ENCODE measurements at places on chromosomes 12 and 14.

DNA sequence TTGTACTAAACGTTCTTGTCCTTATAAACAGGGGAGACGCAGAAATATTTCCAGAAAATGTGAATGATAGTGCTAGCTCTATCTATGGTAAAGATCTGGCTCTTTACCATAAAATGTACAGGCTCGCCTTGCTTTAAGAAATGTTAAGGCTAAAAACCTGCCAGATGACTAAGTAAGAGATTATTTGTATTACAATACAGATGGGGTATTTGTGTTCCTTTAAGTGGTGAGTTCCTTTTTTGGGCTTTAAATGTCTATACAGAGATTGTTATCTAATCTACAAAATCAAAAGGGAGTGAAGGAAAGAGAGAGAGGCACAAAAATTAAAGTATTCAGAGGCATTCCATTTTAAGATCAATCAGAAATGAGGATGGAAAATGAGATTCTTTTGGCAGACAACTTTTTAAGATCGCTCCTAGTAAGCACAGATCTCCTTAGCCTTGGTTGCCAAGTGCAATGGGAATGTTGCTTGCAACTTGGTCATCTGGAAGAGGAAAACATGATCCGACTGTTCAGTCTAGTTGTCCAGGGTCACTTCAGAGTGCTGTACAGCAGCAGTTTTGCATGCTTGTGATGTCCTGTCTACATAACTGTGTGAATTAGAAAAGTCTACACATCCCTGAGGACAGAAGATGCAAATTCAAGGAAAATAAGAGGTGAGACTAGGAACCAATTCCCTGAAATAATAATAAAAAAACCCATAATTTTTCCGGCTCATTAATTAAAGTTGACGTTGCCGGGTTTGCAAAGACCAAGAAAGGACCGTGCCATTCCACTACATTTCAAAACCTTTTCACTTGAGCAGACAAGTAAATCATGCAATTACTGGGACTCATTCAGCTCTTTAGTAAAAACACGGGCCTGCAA is 380.8 kb downstream of the EGLN3 start:
- DNase-seq: no peak

DNA sequence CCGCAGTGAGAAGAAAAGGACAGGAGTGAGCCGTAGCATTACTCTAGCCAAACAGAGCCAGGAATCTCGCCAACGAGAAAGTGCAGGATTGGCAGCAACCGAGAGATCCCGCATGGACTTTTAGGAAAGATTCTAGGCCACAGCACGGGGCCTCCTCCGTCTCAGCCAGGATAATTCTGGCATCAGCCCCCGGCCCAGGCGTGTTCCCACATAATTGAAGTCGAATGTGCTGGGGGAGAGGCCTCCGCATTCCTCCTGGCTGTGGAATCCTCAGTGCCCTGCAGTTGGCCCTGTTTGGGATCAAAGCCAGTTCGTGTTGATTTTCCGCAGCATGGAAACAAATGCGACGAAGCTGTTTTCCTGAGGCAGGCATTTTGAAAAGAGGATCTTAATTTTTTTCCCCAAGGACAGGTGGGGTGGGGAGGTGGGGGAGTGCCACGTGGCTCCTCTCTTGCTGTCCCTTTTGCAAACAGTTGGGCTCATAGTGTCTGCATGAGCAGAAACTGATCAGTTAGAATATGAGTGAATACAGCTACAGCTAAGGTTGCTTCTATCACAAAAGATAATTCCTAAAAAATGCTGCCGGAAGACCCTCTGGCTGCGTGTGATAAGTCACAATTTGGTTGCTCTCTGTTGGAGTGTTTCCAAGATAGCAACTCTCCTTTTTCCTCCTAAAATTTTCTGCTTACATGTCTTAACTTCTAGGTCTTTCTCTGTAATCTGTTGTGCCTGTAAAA is 37.3 kb upstream of the ATXN2 start:
- DNase-seq: no peak

- DNase-seq: no peak
These were observed 865 bp downstream of the FRS2 start for GRCh38 chr12:69471076-69471430.

GRCh38 chr14:24247422-24247821 is 5.0 kb upstream of the TINF2 start:
- DNase-seq: no peak

GRCh38 chr14:29166507-29166906 is 399.9 kb downstream of the FOXG1 start:
- DNase-seq: peak; percentile 10

- DNase-seq: peak; percentile 77
These were observed 146.5 kb downstream of the ETV6 start for GRCh38 chr12:11795913-11796459.

DNA sequence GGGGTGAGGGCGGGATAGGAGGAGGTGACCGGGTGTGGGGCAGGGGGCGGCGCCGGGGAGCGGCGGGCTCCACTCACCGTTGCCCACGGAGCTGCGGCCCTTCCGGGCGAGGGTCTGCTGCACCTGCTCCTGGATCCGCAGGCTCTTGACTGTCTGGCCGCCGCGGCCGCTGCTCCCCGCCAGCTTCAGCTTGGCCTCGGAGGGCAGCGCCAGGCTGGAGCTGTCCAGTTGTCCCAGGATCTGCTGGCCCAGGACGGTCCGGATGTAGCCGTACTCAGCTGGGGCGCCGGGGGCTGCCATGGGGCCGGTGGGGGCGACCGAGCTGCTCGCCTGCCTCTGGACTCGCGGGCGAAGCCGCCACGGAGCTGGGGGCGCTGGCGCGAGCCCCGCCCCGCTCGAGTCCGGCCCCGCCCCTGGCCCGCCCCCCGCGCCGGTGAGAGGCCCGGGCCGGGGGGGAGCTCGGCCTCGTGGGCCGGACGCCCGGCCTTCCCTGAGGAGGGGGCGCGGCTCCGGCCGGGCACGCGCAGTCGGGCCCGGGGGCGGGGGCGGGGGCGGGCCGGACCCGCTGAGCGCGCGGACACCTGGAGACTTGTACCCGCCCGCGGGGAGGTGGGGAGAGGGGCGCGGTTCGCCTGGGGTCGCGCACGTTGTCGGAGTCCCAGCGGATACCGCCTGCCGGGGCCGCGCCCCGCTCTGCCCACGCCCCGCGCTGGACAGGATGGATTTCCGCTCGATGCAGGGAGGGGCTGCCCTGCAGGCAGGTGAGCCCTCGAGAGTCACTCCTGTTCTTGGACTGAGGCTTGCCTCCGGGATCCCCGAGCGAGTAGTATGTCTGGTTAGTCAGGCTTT is at the start of gene PKP2:
Gene PKP2, minus strand, starts transcription at position 346 of the 849 bp plus-strand sequence. Its CDS starts 46 bp downstream, at position 300.
- peak; percentile 88 for DNase-seq

- no peak for DNase-seq
These were observed 67.0 kb upstream of the CAND1 start for GRCh38 chr12:67202011-67202677.

DNA sequence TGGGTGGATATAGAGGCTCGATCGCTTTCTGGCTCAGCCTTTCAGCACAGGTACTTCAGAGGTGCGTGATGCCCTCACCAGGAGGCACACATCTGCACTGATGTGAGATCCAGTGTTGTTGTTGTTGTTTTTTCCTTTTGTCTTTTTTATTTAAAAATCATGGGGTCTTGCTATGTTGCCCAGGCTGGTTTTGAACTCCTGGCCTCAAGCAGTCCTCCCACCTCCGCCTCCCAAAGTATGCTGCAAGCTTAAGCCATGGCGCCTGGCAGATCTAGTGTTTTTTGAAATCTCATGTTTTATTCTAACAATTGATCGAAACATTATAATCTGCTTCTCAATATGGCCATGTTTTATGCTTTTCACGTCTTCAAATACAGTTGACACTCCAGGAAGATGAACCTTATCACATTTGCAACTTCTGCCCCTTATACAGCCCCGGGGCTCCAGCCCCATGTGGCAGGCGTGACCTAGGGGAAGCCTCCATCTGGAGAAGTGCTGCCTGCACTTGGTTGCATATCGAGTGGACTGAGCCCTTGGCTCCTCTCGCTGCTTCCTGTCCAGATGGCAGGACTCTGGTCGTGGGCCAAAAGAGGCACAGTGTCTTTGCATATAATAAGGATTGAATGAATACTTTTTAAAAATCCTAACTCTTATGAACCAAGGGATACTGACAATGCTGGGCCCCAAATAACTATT is 71.7 kb downstream of the TRAF3 start:
- peak; percentile 52 for DNase-seq

- peak; percentile 73 for DNase-seq
These were observed 118.7 kb downstream of the KSR2 start for GRCh38 chr12:117850048-117850447.

- DNase-seq: no peak
These were observed 77.4 kb upstream of the REP15 start for GRCh38 chr12:27618836-27619235.

- peak; percentile 53 for DNase-seq
These were observed 9.7 kb downstream of the CACNA2D4 start for GRCh38 chr12:1908758-1909157.

- DNase-seq: no peak
These were observed 680.1 kb downstream of the GALC start for GRCh38 chr14:87312894-87313205.

DNA sequence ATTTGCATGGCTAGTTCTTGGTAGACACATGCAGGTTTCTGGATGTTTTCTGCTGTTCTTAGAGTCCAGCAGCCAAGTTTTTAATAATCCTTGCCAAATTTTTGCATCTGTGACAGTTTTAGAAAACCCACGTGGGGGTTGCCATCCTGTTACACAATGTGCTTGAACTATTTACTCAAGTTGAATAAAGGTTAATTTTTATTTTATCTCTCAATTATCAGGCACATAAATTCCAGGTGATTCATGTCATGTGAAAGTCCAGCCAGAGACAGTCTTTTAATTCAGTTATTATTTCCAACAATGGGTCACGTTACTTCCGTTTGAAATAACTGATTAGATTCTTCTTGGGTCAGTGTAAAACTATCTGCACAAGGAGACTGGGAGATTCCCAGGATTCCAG is 15.7 kb downstream of the MYRFL start:
- no peak for DNase-seq

DNA sequence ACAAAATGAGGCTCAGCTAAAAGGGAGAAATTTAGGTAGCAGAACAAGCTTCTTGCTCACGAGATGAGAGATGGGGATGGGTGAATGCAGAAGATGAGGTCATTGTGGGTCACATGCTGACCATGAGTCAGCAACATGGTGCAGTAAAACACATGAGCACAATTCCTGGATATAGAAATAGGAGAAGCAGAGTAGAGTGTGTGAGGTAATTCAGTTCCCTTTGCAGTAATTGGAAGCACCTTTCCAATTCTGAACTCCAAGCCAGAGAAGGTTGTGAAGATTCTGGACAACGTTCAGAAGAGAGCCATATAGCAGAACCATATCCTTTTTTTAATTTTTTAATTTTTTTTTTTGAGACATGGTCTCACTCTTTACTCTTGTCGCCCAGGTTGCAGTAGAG is 62.0 kb upstream of the LMNTD1 start:
- DNase-seq: peak; percentile 100

GRCh38 chr14:45650754-45651153 is 397.8 kb upstream of the MIS18BP1 start:
- DNase-seq: no peak

- DNase-seq: peak; percentile 14
These were observed 13.9 kb upstream of the EGLN3 start for GRCh38 chr14:33964599-33965317.

DNA sequence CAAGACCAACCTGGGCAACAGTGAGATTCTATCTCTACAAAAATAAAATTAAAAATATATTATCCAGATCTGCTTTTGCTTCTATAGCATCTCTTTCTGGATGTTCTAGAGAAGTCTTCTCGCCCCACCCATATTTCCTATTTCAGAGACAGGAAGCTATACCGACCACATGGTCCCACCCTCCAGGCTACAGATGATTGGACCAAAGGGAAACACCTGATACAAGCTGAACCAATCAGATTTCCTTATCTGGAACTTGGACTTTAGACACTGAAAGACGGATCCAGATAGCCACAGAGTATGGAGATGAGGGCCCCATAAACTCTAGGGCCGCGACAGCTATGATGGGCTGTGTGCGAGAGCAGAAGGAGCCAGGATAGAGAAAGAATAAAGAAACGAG is 48.7 kb downstream of the CCDC60 start:
- DNase-seq: peak; percentile 17

- peak; percentile 63 for DNase-seq
These were observed 4.7 kb upstream of the EIF2S3B start for GRCh38 chr12:10501030-10501429.

- no peak for DNase-seq
These were observed 91.2 kb upstream of the BMP4 start for GRCh38 chr14:54047645-54048308.
